HCT116 (cell line): ENCODE measurements at places on chromosomes 16 and 17. TPM values are rescaled to one million over a fixed set of nuclear protein-coding genes. Genes with fewer than 3 reads are reported as not detected.

Gene CTNS
- total RNA-seq, result 7.9 TPM

Gene CCL8
- not detected for total RNA-seq

DNA sequence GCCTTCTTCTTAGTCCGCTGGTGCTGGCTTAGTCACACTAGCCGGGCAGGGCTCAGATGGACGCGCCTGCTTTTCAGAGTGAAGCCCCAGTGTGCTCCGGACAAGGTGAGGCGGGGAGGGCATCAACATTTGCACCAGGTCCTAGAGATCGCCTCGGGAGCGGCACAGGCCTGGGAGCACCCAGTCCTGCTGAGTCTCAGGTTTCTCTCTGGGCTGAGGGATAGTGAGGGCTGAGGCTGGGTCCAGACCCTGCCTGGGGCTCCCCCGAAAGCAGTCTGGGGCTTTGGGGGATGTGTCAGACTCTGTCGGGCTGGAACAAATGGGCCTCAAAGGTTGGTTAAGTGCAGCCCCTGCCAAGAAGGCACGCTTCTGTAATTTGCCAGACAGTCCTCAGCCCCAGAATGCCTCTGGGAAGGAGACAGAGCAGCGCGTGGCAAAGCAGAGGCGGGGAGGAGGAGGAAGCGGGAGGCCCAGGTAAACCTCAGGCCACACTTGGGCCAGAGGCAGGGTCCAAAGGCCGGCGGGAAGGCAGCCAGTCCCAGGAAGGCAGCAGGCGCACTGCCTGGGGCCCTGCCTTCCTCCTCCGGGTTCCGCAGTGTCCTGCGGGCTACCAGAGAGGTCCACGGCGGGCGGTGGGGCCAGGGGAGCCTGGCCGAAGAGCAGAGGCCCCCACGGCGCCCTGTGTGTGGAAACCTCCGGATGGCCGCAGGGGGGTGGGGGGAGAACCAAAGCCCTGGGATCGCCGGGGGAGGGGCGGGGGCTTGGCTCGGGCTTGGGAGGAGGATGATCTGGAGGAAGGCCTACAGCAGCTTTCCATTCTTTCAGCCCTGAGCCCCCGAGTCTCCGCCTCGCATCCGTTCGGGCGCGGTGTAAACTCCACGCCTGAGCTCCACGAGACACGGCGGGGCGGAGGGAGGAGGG is 39.5 kb upstream of the ATP2A3 start:
- H3K27me3 ChIP-seq, result no peaks in the 10 kb centered on the region
- H3K4me1 ChIP-seq, result peaks cover 11% of the 10 kb centered on the region
- no peak overlapping the region for H3K4me3 ChIP-seq

DNA sequence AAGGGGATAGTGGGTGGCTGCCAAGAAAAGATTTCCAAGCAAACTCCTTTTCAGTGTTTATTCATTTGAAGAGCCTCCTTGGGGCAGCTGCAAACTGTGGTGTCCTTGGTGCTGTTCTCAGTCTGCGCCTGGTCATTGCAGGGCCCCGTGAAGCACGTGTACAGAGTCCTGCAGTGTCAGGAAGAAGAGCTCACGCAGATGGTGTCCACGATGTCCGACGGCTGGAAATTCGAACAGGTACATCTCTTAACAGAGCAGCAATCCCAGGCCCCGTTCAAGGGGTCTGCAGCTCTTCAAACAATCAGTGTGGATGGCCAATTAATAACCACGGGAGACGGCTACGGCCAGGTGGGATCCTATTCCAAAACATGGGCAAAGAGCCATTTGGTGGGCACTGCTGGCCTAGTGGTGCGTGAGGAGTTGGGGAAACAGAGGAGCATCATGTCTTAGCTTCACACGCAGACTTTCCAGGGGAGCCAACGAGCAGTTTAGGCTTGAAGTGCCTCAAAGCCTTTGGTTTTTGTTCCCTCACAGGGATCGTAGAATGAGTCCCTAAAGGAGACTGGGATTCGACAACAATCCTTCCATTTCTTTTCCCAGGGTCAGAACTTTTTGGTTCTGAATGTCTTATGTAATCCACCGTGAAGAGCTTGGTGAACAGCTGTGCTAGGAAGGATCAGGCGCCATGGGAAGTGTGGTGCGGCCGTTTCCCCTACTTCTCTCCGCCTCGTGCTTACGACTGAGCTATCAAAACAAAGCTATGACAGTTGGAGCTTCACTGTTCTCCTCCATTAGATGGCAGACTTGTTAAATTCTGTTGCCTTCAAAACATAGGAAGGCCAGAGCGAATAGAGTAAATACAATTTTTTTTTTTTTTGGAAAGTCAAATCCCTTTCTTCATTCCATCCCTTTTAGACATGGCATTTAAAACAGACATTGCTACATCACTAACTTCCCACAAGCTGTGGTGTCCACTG is 12.6 kb downstream of the KCTD2 start:
- peaks cover 37% of the 10 kb centered on the region; the same call in 1 of the 2 replicates for H3K36me3 ChIP-seq
- DNase-seq, result no peak

DNA sequence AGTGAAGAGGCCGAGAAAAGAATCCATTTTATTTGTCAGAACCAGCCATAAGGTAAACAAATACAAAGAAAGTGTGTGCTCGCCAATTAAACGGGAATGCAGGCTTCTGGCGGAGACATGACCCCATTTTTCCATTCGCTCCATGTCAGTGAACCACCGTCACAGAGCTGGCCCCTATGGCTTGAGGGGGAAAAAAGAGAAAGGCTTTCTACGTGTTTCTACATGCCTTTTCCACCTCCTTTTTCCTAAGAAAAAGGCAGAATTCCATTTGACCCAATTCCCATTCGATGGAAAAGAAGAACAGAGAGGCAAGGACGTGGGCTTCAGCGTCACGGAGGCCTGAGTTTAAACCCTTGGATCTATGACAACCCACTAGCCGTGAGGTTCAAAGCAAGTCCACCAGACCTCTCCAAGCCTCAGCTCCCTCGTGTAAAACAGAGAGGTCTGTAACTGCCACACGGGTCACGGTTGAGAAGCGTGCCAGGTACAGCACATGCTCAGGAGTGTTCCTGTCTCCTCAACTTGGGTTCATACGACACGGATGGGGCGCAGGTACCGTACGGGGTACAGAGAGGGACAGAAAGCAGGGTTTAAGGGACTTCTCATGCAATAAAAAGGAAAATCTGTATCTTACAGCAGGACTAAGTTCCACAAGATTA is 91.9 kb downstream of the NXN start:
- DNase-seq, result no peak
- H3K27me3 ChIP-seq, result no peaks in the 10 kb centered on the region
- H3K4me3 ChIP-seq, result no peak overlapping the region
- H3K36me3 ChIP-seq, result no peaks in the 10 kb centered on the region

DNA sequence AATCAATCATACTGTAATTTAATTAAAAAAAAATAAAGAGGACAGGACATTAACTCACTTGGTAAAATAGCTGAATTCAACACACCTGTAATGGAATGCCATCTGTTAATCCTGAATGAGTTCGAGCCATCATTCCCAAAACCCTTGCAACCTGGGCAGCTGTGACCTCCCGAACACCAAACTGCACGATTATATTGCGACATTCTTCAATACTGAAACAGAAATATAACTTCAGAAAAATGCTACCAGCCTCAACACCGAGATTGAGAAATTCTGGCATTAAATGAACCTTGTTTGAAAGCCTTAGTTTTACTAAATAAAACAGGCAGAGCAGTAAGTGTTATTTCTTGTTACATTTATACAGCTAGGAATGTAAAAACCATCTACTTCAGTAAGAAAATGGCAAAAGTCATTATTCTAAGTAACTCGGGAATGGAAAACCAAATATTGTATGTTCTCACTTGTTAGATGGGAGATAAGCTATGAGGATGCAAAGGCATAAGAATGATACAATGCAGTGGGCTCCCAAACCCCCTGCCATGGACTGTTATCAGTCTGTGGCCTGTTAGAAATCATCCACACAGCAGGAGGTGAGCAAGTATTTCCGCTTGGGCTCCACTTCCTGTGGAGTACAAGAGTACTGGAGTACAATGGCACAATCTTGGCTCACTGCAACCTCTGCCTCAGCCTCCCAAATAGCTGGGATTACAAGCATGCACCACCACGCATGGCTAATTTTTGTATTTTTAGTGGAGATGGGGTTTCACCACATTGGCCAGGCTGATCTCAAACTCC is 46.5 kb downstream of the CNOT1 start:
- no peak overlapping the region for H3K4me3 ChIP-seq
- H3K27ac ChIP-seq, result no peak overlapping the region
- peaks cover 73% of the 10 kb centered on the region for H3K36me3 ChIP-seq

GRCh38 chr16:69417520-69418199 is 6.8 kb upstream of the CYB5B start:
- H3K27me3 ChIP-seq, result no peaks in the 10 kb centered on the region
- DNase-seq, result no peak
- no peak overlapping the region for H3K4me3 ChIP-seq
- peak overlapping the region; percentile 99 for H3K27ac ChIP-seq
